NCI-H1417 (cell line): ENCODE measurements at places on chromosomes 5 and 9.

DNA sequence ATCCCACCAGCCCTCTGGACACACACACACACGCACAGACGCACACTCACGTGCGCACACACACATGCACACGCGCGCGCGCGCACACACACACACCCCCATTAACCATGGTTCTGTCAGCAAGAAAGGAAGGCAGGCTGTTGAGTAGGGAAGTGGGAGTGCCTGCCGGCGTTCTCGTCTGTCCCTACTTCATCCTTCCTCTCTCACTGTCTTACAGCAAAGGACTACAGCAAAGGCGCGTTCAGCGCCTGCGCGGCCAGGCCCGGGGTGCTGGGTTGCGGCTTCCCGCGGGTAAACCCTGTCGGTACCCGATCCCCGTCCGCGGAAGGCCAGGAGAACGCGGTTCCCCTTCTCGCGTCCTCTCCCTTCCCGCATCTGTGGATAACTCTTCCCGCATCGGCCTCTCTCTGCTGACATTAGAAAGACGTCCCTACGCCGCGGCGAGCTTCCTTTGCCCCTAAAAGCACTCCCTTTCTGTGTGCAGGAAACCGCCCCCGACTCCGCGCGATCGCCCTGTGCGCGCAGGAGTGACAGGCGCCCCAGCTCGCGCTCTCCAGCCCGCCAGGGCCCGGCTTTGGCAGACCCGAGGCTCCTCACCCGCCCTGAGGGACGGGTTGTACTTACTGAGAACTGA, 219.2 kb downstream of the AGTPBP1 start:
- no peak for DNase-seq

DNA sequence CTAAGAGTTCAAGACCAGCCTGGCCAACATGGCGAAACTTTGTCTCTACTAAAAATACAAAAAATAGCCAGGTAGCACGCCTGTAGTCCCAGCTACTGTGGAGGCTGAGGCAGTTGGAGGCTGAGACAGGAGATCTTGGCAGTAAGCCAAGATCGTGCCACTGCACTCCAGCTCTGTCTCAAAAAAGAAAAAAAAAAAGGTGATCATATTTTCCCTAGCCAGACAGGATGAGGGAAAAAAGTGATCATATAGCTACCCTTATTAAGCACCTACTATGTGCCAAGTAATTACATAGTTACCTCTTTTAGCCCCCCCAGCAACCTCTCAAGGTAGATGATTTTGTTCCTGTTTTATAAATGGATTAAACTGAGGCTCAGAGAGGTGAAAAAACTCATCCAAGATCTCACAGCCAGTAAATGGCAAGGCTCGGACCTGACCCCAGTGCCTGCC, 18.1 kb upstream of the RPL26L1 start:
- no peak for DNase-seq

GRCh38 chr5:151115272-151115905, 34.6 kb upstream of the TNIP1 start:
- peak; percentile 48 for DNase-seq

GRCh38 chr9:137982200-137982599, 104.6 kb downstream of the CACNA1B start:
- DNase-seq: peak; percentile 20

GRCh38 chr5:174503461-174504265, 220.7 kb upstream of the MSX2 start:
- DNase-seq: peak; percentile 58

DNA sequence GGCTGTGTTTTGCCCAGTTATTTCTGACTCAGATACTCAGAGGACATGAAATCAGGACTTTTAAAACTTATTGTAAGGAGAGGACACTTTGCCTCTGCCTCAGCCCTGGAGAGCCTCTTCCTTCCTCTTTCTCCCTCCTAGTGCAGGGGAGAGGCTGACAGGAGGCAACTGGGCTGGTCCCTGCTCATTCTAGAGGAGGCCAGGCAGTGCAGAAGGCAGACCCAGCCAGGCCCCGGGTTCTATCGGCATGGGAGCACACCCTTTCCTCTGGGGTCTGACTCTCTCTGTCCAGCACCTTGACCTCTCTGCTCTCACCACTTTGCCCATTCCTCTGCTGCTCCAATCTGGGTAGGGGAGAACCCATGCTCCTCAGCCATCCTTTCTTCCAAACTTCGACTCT, 16.0 kb upstream of the SMIM32 start:
- no peak for DNase-seq

GRCh38 chr5:14787801-14788579, 83.6 kb downstream of the ANKH start:
- DNase-seq: no peak

DNA sequence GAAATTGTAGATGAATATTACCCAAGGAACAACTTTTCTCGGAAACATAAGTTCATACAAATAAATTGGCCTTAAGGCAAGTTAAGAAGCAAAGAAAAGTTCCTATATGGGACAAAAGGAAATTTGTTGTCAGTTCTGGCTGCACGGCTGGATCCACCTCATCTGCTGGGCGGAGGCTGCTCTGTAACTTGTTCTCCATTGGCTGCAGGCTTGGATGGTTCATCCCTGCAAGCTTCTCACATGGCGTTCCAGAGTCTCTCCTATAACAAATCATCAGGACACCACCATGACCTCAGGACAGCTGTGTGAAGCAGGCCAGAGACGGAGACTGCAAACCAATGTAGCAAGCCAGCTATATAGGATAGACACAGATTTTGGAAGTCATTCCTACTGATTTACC, 81.4 kb upstream of the DAB2 start:
- DNase-seq: no peak

DNA sequence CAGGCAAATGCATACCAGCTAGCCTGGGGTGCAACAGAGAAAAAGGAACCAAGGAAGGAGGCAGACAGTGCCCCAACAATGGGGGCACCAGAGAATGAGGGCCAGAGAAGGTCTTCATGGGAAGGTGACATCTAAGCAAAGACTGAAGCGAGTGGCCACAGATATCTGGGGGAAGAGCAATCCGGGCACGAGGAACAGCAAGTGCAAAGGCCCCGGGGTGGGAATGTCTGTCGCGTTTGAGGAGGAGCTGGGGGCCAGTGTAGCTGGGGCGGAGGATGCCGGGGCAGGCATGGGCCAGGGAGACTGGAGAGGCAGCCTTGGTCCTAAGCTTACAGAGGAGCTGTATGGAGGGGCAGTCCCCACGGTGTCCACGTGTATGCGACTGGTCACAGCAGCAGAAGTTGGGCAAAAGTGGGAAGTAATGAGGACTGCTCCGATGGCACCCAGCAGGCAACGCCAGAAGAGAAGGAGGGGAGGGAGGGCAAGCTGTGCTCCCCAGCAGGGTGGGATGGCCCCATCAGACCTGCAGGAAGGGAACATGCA, 19.1 kb downstream of the EEIG1 start:
- no peak for DNase-seq

DNA sequence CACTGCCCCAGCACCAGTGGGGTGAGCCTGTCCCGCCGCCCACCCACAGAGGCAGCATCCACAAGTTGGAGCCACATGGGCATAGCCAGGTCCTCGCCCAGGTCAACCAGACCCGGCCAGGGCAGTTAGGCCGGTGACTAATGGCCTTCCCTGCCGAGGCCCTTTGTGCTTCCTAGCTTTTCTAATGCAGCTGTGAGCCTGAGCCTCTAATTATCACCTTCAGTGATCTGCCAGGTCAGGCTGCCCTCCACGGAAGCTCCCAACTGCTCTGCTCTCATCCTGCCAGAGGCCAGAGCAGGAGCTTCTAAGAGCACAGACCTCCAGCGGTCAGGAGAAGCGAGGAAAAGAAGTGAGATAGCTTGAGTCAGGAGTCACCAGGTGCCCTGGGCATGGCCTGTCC, 87.1 kb upstream of the PPP1R26 start:
- peak; percentile 51 for DNase-seq

DNA sequence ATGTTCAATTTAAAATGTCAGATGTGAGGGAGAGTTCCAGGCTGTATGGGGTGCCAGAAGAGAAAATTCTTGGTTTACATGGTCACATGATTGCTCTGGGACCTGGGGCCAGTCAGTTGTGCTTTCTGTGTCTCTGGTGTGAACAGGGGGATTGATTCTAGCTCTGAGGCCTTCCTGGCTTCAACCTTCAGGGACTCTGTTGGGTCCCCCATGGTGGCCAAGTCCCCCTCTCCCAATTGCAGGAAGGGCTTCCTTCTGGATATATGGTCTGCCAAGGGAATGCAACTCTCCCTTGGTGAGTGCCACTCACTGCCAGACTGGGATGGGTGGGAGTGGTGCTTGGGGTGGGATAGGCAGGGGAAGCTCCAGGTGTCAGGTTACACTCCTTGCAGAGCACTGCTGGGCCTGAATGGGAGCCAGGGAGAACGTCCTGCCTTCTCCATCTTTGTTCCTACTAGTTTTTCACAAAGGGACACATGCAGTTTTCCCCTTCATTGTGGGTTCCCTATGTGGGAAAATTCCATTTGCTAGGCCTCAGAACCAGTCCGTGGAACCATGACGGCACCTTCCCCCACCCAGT, 153.2 kb downstream of the MELK start:
- no peak for DNase-seq

- DNase-seq: no peak
Measured at GRCh38 chr5:142432369-142432863, 107.6 kb upstream of the SPRY4 start.

- no peak for DNase-seq
Measured at GRCh38 chr5:126359884-126360283, 63.3 kb upstream of the GRAMD2B start.

GRCh38 chr5:147826361-147826760, 5.1 kb downstream of the SPINK1 start:
- DNase-seq: no peak

DNA sequence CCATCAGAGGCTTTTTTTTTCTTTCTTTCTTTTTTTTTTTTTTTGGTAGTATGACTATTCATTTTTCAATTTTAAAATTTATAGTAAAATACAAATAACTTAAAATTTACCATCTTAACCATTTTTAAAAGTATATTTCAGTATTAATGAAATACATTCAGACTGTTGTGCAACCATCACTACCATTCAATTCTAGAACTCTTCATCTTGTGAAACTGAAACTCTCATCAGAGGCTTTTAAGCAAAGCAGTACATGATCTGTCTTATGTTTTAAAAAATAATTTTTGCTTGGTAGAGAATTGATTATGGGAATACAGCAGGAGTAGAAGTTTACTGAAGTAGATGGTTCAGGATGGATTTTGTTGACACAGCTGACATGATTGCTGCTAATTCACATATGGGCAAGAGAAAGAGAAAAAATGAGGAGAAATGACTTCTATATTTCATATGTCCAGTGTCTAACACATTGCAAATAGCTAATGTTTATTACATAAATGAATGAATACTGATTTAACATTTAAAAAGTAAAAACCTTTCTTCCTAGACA, 13.4 kb downstream of the ELOVL7 start:
- DNase-seq: no peak

DNA sequence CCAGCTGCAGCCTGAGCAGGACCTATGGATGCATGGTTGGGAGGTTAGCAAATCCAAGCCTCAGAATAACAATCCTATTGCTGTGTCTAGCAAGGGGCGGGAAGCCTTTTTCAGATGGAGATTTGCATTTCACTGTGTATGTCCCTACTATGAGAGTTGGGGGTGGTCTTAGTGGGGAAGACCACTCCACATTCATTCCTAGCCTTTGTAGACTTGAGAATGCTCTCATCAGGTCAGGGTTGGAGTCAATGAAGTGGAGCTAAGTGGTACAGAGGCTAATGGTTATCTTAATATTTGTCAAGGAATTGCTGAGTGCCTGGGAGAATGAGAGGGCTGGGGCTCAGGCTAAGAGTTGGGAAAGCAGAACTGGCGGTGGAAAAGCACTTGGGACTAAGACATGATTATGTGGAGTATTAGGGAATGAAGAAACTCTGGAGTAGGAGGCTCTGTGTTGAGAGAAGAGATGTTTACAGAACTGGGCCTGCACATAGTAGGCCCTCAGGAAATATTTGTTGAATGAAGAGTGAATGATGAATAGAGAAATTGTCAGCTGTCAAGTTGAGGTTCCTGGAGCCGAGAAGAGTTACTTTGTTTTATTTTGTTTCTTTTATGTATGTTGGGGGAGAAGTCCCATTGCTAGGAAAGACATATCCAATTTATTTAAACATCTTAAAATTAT, 175.5 kb upstream of the SPRY4 start:
- no peak for DNase-seq

DNA sequence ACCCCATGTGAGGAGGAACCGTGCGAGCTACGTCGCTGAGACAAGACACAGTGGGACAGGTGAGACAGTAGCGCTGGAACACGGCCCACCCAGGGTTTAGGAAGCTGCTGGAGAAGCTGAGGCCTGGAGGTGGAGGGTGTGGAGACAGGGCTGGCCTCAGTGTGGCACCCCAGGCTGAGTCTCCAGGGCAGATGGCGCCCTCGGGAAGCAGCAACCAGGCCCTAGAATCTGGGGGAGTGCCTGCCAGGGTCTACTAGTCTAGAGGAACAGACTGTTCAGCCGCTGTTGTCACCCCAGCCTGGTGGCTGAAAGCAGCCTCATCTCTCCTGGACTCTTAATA, 4.6 kb upstream of the TERT start:
- no peak for DNase-seq

GRCh38 chr5:53922508-53923498, 362.4 kb downstream of the NDUFS4 start:
- DNase-seq: no peak

DNA sequence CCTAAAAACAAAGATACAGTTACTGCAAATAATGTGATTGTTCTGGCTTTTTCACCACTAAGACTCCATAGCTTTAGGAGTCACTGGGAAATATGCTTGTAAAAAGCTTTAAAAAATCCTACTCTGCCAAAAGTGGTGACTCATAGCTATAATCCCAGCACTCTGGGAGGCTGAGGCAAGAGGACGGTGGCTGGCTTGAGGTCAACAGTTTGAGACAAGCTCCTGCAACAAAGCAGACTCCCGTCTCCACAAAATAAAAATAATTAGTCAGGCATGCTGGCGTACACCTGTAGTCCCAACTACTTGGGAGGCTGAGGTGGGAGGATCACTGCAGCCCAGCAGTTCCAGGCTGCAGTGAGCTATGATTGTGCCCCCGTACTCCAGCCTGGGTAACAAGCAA, 406.4 kb downstream of the HTR1A start:
- no peak for DNase-seq

DNA sequence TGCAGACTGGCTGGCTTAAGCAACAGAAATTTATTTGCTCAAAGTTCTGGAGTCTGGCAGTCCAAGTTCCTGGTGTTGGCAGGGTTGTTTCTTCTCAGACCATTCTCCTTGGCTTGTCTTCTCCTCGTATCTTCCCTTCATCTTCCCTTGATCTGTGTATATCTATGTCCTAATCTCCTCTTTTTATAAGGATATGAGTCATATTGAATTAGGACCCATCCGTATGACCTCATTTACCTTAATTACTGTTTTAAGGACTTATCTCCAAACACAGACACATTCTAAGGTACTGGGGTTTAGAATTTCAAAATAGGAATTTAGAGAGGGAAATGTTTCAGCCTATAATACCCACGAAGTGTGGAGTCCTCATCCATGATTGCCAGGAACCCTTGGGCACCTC, 13.1 kb upstream of the LPAR1 start:
- no peak for DNase-seq

- DNase-seq: no peak
Measured at GRCh38 chr5:15993334-15993733, 186.3 kb downstream of the MARCHF11 start.

- DNase-seq: no peak
Measured at GRCh38 chr5:86127696-86128095, 490.0 kb upstream of the COX7C start.
